Amygdala (tissue), 56 donors: ENCODE measurements at places on chromosomes 1 and 21.

DNA sequence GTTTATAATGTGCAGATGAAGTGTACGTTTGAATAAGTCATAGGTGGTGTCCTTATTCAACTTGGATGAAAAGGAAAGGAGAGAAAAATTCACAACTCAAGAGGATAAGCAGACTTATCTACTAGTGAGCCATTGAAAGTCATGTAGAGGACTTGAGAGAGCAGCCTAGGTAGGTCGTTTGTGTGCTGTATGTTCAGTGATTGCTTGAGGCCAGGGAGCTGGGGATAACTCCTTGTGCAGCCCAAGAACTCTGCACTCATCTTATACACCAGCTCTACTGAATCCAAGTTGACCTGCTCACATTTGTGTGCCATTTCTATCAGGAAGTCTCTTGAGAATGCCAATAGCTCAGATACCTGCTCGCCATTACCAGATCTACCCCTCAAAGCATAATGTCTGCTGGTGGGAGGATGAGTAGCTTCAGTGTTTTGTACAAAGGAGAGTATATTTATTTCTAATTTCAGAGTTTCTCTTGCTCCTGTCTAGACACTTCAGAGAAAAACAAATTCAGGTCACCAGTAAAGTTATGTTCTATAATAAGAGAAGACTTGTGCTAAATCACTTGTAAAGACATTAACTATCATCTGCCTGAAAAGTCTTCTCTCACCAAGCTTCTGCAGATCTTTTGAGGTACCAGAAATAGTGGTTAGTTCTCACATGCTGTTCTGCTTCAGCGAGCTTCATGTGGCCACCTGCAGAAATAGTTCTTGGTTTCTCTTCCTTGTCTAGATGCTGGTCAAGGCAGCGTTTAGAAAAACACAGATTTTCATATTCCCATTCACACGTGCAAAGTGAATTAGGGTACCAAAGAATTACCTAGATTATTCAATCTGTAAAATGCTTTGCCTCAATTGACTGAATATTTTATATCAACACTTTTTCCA lies 10.8 kb downstream of the S1PR1 start:
- no peak for DNase-seq

- no peak for DNase-seq
Observed at GRCh38 chr1:50779801-50780200, 180.3 kb downstream of the FAF1 start.

GRCh38 chr1:196144588-196144987 lies 463.7 kb downstream of the KCNT2 start:
- no peak for DNase-seq

DNA sequence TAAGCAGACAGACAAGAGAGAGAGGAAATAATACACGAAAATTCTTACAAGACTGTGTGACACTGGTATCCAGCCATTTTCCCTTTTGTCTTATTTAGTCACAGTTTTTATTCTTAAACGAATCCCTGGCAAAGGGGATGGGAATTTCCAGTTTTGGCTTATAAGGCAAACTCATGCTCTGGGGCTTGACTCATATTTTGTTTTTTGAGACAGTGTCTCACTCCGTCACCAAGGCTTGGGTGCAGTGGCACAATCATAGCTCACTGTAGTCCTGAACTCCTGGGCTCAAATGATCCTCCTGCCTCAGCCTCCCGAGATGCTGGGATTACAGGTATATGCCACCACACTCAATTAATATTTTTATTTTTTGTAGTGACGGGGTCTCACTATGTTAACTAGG lies 31.9 kb downstream of the PTGER3 start:
- DNase-seq, result no peak

DNA sequence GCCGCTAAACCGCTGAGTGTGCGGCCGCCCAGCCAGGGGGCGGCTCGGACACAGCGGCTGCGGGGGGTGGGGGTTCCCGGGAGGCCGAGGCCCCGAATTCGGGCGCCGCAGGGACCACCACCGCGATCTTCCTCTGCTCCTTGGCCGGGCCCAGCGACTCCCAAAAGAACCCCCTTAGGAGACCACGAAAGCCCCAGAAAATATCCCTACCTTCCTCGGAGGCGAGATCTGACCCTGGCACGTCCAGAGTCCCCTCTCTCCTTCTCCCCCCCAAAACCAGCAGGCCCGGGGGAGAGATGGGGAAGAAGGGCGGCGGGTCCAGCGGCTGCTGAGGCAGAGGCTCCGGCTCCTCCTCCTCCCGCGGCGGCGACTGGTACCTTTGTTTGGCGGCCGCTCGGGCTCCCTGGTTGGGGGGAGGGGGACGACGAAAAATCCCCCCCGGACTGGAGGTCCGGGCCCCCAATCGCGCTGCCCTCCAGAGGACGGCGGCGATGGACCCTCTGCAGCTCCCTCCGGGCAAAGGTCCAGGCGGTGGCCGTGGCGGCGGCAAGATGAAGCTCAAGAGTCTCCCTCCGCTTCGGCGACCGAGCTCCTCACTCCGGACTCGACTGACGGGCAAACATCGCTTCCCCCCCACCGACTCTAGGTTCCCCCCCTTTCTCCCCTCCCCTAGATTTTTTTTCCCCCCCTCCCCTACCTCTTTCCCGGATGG lies at the start of gene ARID4B:
ARID4B (minus strand) TSS at position 621 of the 712 bp plus-strand sequence. CDS start 1,260 bp downstream, outside the sequence.
- DNase-seq, result no peak

DNA sequence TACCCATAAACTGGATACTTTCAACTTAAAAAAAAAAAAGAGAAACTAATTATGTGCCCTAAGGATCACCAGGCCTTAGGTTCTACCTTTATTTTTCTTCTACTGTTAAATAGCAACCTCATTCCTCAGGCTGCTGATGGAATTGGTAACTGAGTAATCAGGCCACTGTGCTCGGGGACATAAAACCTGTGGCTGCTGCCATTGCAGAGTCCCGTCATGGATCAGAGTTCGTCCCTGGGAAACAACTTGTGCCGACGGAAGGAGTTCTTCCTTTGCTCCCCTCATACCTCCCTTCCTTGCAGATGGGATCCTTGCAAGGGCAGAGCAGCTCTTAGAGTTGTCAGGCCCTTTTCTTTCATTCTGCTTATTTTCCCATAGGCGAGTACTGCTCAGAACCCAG lies 123.6 kb downstream of the PBX1 start:
- no peak for DNase-seq

DNA sequence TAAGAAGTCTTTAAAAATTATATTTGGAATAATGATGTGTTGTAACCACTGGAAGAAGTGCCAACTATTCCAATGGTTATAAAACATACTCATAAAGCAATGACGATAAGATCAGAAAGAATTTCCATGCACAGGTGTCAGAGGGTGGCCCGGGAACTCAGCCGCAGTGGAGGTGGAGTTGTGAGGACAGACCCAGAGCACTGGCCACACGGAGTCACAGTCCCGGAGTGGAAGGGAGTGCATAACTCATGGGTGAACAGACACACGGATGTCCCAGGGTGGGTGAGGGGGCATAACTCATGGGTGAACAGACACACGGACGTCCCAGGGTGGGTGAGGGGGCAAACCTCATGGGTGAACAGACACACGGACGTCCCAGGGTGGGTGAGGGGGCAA lies 2.5 kb downstream of the KRTAP10-4 start:
- no peak for DNase-seq

DNA sequence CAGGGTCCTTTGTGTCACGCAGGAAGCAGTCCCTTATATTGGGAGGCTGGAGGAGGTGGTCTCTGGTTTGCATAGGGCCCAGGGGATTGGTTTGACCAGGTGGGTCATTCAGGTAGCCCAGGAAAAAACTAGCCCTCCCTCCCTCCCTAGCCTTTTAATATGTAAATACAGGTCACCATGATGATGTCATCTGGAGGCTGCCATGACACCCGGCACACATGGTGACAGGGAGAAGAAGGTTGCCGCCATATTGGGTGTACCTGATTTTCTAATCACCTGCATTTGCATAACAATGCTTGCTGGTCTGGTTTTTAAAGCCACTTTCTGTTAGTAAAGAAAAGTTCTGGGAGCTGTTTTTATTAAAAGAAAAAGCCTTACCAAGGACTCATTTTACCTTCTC lies 791.0 kb upstream of the ADGRL4 start:
- no peak for DNase-seq

- DNase-seq, result no peak
Observed at GRCh38 chr1:16720351-16721223, 19.7 kb upstream of the RNU1-4 start.

DNA sequence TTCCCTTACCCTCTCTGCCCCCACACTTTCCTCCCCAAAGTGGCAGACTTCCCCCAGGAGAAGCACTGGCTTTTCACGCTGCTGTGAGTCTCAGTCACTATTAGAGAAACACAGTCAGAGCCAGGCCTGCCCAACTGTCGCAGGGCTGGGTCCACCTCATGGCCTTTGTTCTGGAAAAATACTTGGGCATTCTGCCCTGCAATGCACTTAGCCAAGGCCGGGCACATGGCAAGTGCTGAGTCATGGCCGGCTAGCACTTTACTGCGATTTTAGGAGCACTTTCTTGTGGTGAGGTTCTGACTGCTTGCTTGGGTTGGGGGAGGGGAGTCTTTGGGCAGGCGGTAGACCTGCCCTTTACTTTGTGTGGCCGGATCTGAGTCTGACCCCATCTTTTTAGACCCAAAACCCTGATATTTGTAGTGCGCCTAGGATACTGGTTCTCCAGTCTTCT lies 7.7 kb downstream of the EPHX1 start:
- peak; percentile 77 for DNase-seq

- DNase-seq, result no peak
Observed at GRCh38 chr1:197178998-197179397, 32.5 kb upstream of the ASPM start.

- no peak for DNase-seq
Observed at GRCh38 chr1:147760481-147761260, at the start of gene GJA5. GJA5 (minus strand) TSS chr1:147760602; CDS start chr1:147759238, 1,364 bp downstream.

DNA sequence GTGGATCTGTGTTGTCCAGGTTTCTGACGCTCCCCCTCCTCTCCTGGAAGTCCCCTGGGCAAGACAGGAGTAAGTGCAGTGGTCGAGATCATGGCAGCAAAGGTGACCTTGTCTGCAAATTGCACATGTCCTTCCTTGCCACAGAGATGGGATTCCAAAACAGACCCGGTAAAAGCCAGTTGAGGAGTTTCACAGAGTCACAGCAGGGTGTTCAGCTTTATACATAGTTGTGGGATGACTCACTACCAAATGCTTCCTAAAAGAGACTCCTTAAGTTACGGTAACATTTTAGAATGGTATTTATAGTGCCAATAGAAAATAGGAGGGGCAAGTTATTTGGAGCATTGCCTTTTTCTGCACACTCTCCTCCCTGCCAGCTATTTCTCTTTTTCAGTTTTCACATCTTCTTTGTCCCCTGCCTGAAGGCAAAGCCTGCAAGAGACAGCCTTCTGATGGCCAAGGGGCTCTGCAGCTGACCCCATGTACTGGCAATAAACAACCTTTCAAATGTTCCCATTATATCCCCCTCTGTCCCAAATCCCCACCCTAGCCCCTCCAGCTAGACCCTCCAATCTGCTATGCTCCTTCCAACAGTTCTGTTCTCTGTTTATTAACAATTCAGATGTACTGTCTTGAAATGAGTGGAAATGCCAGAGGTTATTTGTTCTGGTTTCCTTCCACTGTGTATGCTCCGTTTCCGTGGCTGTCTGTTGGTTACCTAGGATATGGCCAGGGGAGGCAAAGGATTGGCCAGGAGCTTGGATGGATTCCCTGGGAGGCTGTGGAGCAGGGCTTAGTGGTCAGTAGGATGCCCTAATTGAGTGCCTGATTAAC lies 115.0 kb downstream of the TGFB2 start:
- DNase-seq, result no peak

- DNase-seq, result no peak
Observed at GRCh38 chr1:175045097-175045496, 21.9 kb upstream of the MRPS14 start.
